T-helper 2 cell (primary cell): ENCODE measurements at places on chromosomes 4 and X.

- no peak for DNase-seq
Measured at GRCh38 chrX:103275947-103276567, 493 bp downstream of the TCEAL5 start.

DNA sequence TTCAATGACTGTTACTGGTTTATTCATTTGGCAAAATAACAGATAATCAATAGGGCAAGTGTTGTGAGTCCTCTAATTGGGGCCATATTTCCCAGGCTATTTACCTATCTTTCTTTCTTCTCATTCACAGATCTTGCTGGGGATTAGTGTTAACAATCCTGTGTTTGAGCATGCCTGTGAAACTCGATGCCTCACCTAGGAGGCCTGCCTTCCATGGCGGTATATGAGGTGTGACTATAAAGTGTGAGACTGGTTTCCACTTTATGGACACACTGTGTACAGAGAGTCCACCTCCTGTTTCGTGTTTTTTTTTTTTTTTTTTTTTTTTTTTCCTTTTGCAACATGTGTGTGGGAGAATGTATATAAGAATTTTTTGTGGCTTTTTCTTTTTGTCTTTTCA lies 199.3 kb downstream of the BMPR1B start:
- no peak for DNase-seq

GRCh38 chr4:128315756-128316520 lies 28.3 kb upstream of the PGRMC2 start:
- no peak for DNase-seq

DNA sequence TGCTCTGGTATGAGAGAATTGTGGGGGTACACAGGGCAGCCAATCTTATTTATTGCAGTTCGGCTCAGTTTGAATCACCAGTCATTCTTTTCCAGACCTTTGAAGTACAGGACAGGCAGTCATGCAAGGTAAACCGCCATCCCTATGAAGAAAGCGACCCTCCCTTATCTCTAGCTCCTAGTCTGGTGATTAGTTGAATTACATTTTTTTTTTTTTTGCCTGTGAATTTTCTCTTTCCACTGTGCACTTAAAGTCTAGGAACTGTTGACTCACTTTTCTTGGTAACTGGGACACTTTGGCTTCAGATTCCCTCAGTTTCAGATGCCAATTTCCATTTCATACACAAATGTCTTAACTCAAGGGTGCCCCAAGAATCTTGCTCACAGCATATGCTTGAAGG lies 82.4 kb upstream of the FAM9C start:
- no peak for DNase-seq

GRCh38 chr4:121900132-121900983 lies 30.1 kb upstream of the BBS7 start:
- DNase-seq: no peak

GRCh38 chrX:144849141-144849540 lies 398.2 kb upstream of the SPANXN1 start:
- DNase-seq: no peak

- no peak for DNase-seq
Measured at GRCh38 chr4:151804821-151805220, 44.0 kb upstream of the GATB start.

- no peak for DNase-seq
Measured at GRCh38 chr4:102219129-102219528, 126.2 kb downstream of the SLC39A8 start.

GRCh38 chr4:26127851-26128337 lies 192.9 kb upstream of the RBPJ start:
- no peak for DNase-seq

- no peak for DNase-seq
Measured at GRCh38 chr4:113455061-113455460, 306.5 kb downstream of the CAMK2D start.

DNA sequence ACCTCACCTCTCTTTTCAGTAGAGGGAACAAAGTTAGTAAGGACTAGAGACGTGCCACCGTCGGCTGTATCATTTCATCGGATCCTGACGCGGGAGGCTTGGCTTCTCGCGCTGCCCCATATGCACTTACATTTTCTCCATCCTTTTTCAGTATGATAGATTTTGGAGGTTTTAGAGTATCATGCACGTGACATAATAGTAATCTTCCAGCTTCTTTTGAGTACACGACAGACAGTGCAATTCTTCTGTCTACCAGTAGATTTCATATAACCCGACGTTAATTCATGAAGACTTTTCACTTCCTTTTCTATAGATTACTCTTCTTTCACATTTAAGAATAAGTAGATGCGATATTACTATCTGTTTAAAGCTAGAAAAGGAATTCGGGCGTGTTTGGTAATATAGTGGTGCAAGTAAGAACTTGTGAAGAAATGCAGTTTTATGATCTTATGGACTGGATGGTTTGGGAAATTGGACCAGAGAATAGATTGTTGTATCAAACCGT lies 1.0 kb downstream of the CDS1 start:
- no peak for DNase-seq

DNA sequence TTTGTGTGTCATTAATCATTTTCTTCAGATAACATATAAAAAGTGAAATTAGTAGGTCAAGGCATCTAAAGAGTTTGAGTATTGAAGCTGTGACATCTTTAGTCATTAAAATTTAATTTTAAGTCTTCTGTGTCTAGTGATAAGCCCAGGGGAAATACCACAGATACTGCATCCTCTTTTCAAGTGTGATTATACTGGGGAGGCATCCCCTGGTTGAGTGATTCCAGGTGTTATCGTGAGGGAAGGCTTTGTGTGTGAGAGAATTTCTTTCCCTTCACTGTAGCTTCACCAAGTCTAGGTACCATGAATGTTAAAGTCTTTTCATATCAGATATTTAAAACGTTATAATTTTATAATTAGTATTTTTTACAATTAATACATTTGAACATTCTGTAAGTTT lies 193.4 kb downstream of the FRAS1 start:
- no peak for DNase-seq

DNA sequence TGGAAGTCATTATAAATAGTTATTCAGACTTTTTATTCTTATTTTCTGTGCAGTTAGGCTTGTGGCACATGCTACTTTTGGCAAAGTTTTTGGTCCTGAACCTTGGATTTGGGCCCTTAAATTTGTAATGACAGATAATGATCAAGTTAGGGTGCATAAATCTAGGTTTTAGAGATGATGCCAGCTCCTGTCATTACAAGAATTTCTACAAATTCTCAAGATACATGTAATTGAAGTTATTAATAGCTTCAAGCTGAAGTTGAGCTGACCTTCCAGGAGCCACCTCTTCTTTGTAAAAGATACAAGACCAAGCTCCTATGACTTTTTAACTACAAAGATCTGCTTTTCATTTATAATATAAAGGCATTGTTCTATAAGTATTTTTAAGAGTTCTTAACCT lies 255.6 kb upstream of the UGT8 start:
- DNase-seq: no peak

DNA sequence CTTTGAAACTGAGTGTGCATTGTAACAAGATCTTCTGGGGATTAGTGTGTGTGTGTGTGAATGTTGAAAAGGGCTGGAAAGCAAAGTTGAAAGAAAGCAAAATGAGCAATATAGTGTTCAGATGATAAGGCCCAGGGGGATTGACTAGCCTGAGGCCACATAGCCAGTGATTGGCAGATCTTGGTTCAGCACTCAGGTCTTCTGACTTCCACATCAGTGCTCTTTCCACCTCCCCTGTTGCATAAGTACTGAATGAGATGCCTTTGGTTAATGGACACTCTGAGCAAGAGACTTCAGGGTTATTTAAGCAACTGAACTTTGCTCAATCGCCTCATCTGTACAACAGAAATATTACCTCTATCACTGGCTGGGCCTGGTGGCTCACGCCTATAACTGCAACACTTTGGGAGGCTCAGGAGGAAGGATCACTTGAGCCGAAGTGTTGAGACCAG lies 120.4 kb downstream of the TMEM164 start:
- DNase-seq: no peak

- DNase-seq: no peak
Measured at GRCh38 chr4:87130985-87131703, 89.3 kb downstream of the KLHL8 start.

GRCh38 chrX:38970074-38970473 lies 168.8 kb downstream of the MID1IP1 start:
- DNase-seq: no peak

GRCh38 chr4:173696011-173696410 lies 166.0 kb upstream of the HAND2 start:
- no peak for DNase-seq

- DNase-seq: no peak
Measured at GRCh38 chr4:7214359-7214758, 22.0 kb downstream of the SORCS2 start.

DNA sequence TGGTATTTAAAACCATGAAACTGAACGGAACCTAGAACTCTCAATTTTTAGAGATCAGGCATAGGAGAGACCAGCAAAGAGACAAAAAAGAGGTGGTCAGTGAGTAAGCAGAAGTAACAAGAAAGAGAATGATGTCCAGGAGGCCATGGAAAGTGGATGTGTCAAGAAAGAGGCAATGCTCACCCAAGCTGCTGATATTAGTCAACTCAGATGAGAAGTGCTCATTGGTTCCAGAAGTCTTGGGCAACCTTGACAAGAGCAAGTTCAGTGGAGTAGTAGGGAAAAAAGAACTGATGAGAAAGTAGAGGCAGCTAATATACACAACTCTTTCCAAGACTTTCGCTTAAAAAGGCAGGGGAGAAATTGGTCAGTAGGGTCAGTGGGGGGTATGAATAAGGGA lies 23.0 kb upstream of the CCDC149 start:
- no peak for DNase-seq

- DNase-seq: no peak
Measured at GRCh38 chr4:23932901-23933308, 43.1 kb upstream of the PPARGC1A start.

GRCh38 chr4:21830272-21830671 lies 118.3 kb downstream of the KCNIP4 start:
- DNase-seq: no peak

DNA sequence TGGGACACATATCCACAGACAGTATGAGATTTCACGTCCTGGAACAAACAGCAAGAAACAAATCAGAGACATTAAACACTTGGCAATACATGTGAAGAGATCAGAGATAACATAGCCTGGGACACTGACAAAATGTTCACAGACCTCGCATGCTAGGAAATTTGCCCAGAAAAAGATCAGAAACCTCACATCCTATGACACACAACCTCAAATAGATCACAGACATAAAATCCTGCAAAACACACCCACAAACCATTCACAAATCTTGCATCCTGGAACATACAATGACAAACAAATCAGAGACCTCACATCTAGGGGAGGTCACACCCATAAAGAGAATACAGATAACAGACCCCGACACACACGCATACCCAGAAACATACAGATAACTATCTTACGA lies 18.0 kb downstream of the SUV39H1 start:
- no peak for DNase-seq

GRCh38 chr4:141657550-141658250 lies 21.3 kb downstream of the IL15 start:
- no peak for DNase-seq

DNA sequence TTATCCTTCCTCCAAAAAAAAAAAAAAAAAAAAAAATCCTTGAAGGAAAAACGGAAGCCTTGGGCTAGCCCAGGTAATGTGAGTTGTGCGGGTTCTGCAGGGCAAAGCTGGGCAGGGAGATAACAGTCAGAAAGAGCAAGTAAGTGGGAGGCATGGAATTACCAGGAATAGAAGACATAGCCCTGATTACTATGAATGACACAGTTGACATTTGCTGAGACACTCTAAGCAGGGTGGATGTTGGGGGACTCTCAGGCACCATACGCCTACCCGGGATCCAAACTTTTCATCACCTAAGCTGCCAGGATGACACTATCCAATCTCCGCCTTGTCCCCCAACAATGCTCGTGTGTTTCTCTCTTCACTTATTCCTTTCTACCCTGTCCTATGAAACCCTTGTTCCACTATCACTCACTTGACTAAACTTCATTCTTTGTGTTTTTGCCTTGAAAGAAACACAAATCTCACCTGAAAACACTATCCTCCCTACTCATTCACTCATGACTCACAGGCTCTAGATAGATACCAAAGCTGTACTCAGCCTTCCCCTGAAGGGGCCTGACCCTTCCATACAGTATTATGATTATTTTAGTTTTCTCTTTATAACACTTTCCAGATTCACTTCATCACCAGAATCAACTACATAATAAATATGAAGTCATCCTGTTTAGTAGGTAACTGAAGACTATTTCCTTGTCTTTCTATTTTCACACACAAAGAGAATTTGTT lies 158.4 kb downstream of the INPP4B start:
- DNase-seq: no peak

- DNase-seq: no peak
Measured at GRCh38 chr4:164906368-164906767, 29.4 kb downstream of the APELA start.

DNA sequence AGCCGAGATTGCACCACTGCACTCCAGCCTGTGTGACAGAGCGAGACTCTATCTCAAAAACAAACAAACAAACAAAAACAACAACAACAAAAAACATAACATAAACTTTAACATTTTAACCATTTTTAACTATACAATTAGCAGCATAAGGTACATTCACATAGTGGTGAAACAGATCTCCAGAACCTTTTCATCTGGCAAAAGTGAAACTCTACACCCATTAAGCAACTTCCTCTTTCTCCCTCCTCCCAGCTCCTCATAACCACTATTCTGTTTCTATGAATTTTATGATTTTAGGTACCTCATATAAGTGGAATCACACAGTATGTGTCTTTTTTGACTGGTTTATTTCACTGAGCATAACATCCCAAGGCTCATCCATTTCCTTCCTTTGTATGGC lies 103.6 kb downstream of the FAM13A start:
- DNase-seq: no peak

- DNase-seq: no peak
Measured at GRCh38 chr4:181909368-181909767, 333.8 kb upstream of the TENM3 start.

GRCh38 chr4:174595141-174595929 lies 73.0 kb upstream of the HPGD start:
- no peak for DNase-seq

- DNase-seq: no peak
Measured at GRCh38 chr4:1193206-1194009, 21.0 kb upstream of the SPON2 start.

DNA sequence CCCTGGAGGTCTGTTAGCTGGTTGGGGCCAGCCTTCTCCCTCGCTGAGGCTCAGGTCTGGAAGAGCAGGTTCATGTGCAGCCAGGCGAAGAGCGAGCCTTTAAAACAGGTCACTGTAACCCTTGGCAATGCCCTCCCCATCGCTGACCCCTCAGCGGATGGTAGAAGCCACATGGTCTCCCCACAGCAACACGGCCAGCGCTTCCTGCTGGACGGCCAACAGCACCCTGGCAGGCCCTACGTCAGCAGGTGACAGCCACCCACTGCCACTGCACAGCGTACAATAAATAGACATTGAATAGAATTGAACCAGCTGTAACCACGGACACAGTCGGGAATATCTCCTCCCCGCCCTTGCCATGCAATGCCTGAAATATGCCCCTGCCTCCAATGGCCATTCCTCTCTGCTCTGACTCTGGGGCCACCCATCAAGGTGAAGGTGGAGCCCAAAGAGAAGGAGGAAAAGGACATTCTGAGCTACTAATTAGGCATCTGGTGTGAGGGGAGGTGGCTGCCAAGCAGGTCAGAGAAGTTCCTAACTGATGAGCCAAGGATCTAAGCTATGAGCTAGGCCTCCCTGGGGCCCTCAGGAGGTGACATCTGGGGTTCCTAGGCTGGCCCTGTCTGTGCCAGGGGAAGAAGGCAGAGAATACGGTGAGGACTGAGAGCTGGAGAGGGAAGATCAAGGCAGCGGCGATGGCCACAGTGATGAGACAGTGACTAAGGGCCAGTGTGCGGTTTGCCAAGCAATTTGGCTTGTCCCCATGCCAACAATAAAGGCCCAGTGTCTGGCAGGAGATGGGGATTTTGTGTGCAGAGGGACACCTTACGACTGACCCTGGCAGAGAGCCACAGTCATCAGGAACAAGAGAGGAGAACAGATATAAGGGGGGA lies 202.3 kb downstream of the BCOR start:
- DNase-seq: no peak
